ENCODE measurements at places on chromosomes 7 and 10.

DNA sequence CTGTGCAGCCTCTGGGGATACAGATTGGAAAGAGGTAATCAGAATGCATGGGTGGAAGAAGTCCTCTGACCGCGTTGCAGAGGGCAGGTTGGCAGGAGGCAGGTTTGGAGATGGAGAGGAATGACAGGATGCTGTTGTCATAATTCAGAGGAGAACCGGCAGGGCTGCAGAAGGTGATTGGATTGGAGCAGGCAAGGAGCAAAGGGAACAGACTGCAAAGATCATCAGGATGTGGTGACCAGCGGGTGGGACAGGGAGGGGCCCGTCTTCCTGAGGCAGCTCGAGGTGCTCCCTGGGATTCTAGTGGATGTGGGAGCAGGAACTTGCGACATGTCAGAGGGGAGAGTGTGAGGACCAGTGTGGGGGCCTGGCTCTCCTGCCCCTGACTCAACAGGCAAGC, 78.5 kb upstream of the PPIF start:
- no peak for DNase-seq

- no peak for DNase-seq
Measured at GRCh38 chr7:55515569-55516279, 56.6 kb downstream of the VOPP1 start.

DNA sequence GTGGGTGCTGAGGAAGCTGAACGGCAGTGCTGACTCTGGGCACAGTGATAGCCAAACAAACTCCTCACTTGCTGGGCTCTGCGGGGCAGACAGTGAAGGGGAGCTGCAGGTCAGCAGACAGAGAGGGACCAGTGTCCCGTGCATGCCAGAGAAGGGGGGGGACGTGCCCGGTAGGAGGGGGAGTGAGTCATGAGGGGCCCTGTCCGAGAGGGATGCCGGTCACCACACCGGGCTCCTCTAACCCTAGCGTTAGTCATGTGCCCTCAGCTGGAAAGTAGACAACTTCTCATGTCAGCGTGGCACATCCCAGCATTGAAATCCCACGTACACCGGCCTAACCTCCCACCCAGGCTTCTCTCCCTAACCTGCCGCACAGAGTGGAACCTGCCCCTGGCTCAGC, 117.1 kb upstream of the DPP6 start:
- DNase-seq, result no peak

GRCh38 chr10:76882245-76882644, 755.4 kb downstream of the KCNMA1 start:
- no peak for DNase-seq

DNA sequence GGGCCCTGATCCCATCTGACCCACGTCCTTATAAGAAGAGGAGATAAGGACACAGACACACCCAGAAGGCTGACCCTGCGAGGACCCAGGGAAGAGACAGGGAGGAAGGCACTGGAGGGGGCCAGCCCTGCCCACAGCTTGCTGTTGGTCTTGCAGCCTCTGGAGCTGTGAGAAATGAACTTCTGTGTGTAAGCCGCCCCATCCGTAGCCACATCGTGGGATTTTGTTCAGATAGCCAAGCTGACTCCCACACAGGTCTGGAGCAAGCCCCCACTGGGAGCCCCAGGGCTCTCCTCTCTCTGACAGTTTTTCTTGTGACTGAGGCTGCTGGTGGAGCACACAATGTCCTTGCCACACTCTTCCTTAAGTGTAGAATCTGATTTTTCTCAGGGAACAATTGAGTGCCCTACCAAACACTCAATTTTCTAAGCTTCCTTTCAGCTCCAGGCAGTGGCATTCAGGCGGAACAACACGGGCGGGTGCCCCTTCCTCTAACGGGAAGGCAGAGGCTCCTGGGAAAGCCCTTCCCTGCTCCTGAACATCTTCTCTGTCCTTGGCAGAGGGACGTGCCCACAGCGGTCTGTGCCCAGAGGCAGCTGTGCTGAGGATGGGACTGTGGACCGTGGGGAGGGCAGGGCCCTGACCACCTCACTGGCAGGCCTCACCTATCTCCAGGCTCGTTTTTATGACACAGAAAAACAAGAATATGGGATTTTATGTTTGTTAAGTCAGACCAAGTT, 160.6 kb upstream of the SHH start:
- DNase-seq, result no peak

GRCh38 chr7:107701191-107701590, 40.6 kb downstream of the SLC26A4 start:
- no peak for DNase-seq

GRCh38 chr10:73645251-73645650, 4.0 kb upstream of the MYOZ1 start:
- DNase-seq, result no peak

DNA sequence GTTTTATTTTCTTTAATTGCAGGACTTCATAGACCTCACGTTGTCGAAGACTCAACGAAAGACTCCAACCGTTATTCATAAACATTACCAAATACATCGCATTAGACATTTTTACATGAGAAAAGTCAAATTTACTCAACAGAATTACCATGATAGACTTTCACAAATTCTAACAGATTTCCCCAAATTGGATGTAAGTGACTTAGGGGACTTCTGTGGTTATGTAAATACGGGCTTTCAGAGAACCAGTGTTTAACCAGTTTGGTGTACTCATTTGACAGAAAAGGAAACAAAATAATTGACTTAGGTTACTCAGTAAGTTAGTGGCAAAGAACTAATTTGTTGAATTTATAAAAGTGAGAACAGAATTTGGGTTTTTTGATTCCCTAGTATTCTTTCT, 4.2 kb downstream of the GTPBP4 start:
- DNase-seq, result no peak

DNA sequence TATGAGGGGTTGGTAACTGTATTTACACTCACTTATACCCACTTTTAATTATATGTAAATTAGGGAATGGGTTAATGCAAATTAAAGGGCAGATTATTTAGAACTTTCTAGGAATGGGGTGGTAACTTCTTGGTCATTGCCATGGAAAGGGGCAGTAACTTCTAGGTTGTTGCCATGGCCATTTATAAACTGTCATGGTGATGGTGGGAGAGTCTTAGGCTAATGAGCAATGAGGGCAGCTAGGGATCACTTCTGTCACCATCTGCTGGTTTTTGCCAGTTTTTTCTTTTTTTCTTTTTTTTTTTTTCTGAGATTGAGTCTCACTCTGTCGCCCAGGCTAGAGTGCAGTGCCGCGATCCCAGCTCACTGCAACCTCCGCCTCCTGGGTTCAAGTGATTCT, 33.1 kb downstream of the NAPEPLD start:
- DNase-seq, result no peak

DNA sequence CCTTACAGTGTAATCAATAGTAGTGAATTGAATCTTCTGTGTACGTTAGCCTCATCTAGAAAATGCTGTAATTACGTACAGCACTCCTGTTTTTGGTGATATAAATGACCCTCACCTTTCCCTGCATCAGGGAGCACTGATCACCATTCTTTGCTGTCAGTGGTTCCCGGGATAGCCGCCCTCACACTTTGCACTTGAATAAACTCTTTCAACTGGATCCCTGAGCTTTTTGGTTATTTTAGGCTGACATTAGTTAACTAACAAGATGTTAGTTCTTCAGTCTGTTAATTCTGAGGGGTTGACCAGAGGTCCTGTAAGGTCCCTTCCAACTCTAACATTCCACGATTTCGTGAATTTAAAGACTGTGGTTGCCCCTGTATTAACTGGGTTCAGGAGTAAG, 23.4 kb upstream of the ZC3HAV1 start:
- DNase-seq, result no peak

GRCh38 chr10:79397051-79397450, 48.4 kb downstream of the ZCCHC24 start:
- no peak for DNase-seq

GRCh38 chr7:26556061-26556881, 264.6 kb downstream of the SNX10 start:
- no peak for DNase-seq
